ENCODE measurements at places on chromosomes 11 and 22. TPM values are rescaled to one million over a fixed set of nuclear protein-coding genes. Genes with fewer than 3 reads are reported as not detected.

TLCD5 gene
- 14.9 TPM for total RNA-seq

- H3K27ac ChIP-seq, result peak overlapping the region; percentile 60
- no peaks in the 10 kb centered on the region for H3K27me3 ChIP-seq
- H3K4me3 ChIP-seq, result peak overlapping the region; percentile 81
- H3K36me3 ChIP-seq, result no peaks in the 10 kb centered on the region
- H3K4me1 ChIP-seq, result peaks cover 45% of the 10 kb centered on the region
Measured at GRCh38 chr11:69049490-69049867, 747 bp downstream of the TPCN2 start.

GRCh38 chr11:8709002-8709672, 26.5 kb downstream of the RPL27A start:
- DNase-seq, result no peak
- H3K27me3 ChIP-seq, result no peaks in the 10 kb centered on the region

OR52I2 gene
- total RNA-seq, result not detected

- no peaks in the 10 kb centered on the region for H3K36me3 ChIP-seq
- no peaks in the 10 kb centered on the region for H3K4me1 ChIP-seq
- DNase-seq, result peak; percentile 62
- H3K27ac ChIP-seq, result no peak overlapping the region
Measured at GRCh38 chr11:2428322-2428795, 16.0 kb downstream of the TRPM5 start.

GRCh38 chr11:117020869-117021564, 77.2 kb downstream of the SIK3 start:
- no peaks in the 10 kb centered on the region for H3K36me3 ChIP-seq
- DNase-seq, result no peak
- peaks cover 33% of the 10 kb centered on the region for H3K4me1 ChIP-seq
- no peaks in the 10 kb centered on the region for H3K27me3 ChIP-seq

ANKRD42 gene
- 8.6 TPM for total RNA-seq

GRCh38 chr11:104148074-104148473, 15.9 kb downstream of the PDGFD start:
- peaks cover 15% of the 10 kb centered on the region for H3K4me1 ChIP-seq
- H3K36me3 ChIP-seq, result no peaks in the 10 kb centered on the region
- H3K4me3 ChIP-seq, result no peak overlapping the region
- H3K27ac ChIP-seq, result no peak overlapping the region
